ENCODE measurements at places on chromosomes 16 and 17. TPM values are rescaled to one million over a fixed set of nuclear protein-coding genes. Genes with fewer than 3 reads are reported as not detected.

The KRTAP3-2 gene
- total RNA-seq, result not detected

The MRM1 gene
- 7.3 TPM for total RNA-seq

The ZDHHC1 gene
- total RNA-seq, result 4.0 TPM

The LDHD gene
- total RNA-seq, result 1.6 TPM

The C1QTNF1 gene
- total RNA-seq, result 20.2 TPM

The CACNB1 gene
- total RNA-seq, result 2.3 TPM

The TXNL4B gene
- 4.0 TPM for total RNA-seq

The KCNG4 gene
- total RNA-seq, result not detected

The TRPV2 gene
- 10.4 TPM for total RNA-seq

The TMEM88 gene
- total RNA-seq, result 5.8 TPM

The ARHGAP44 gene
- 0.28 TPM for total RNA-seq

The TSNAXIP1 gene
- 0.20 TPM for total RNA-seq

The SYNGR2 gene
- total RNA-seq, result 35.8 TPM

The SLC2A4 gene
- total RNA-seq, result 0.11 TPM

The ZFHX3 gene
- total RNA-seq, result 4.3 TPM

The CDRT15L2 gene
- total RNA-seq, result not detected

The ZNF48 gene
- total RNA-seq, result 15.6 TPM

The OTOP3 gene
- not detected for total RNA-seq

The KRT25 gene
- total RNA-seq, result not detected

The MLLT6 gene
- 26.8 TPM for total RNA-seq

The FNDC8 gene
- total RNA-seq, result not detected

The ABCC12 gene
- not detected for total RNA-seq

The CLEC3A gene
- not detected for total RNA-seq

The NOTUM gene
- total RNA-seq, result not detected

The FA2H gene
- total RNA-seq, result not detected

The MYO15A gene
- total RNA-seq, result 0.20 TPM

The NACA2 gene
- total RNA-seq, result not detected

The ADAD2 gene
- not detected for total RNA-seq

The CDRT4 gene
- total RNA-seq, result 1.7 TPM

All from pulmonary artery endothelial cell (primary cell).